ENCODE measurements at places on chromosomes 4 and X.

DNA sequence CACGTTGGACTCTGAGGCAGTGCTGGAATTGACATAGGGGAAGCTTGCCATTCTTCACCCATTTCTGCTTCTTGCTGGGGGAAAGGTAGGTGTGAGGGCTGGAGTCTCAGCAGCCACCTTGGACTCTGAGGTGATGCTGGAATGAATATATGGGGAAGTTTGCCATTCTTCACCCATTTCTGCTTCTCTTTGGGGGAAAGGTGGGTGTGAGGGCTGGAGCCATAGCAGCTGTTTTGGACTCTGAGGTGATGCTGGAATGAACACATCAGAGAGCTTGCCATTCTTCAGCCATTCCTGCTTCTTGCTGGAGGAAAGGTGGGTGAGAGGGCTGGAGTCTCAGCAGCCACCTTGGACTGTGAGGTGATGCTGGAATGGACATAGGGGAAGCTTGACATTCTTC is 115.1 kb downstream of the CRLF2 start:
- no peak for DNase-seq

DNA sequence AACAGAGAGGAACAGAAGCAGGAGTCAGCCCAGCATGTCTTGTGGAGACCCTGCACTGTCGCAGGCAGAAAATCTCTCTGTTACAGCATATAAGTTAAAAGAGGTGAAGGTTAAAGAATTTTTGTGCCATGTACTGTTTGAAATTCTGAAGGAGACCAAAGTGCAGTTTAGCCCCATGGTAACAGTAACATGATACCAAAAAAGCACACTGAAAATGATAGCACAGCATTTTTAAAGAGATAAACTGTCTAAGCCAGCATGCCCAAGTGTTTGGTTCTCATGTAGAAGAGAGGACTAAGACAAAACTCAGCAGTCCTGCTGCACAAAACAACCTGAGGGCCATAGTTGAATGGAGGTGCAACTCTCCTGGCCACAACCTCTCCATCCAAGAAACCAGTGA is 41.9 kb upstream of the PARM1 start:
- DNase-seq = no peak

DNA sequence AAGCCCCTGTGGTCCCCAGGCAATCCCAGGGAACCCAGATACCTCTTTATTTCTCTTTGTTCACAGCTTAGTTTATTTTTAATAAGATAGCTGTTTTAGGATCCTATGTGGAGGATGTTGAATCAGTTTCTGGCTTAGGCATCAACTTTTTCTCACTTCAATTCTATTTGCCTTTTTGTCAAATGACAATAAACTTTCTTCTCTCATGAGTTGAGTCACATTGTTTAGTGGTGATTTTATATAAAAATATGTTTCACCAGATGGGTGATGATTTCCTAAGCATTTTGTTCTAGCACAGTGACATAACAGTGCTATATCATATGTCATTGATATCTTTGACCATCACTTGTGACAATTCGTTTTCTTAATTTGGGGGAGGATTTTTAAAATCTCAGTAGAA is 198.1 kb upstream of the PUDP start:
- DNase-seq = no peak

DNA sequence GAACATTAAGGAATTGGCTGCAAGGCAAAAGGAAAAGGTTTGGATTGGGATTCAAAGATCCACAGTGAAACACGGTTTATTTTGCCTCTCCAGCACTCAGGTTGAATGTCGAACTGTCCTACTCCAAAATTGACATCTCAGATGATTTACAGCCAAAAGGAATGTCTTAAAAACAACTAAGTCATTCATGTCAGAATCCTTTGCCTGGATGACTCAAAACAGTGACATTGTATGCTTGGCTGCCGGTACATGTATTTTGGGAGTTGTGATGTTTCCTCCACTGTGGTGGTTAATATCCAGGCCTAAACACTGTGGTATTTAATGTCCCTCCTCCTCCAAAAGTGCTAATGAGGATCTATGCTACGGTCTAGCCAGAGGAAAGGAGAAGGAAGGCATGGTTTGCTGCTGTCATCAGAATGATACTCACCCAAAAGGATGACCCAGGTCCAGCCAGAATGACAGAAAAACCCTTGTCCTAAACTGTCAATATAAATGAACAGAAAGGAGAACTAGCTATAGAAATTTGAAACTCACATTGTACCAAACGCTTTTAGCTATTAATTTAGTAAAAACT is 20.9 kb downstream of the PGM2 start:
- no peak for DNase-seq

- no peak for DNase-seq
These were observed 29.3 kb downstream of the SOD3 start for GRCh38 chr4:24824720-24825119.

- DNase-seq = no peak
These were observed 280.9 kb upstream of the EPHA5 start for GRCh38 chr4:65951177-65951576.

- no peak for DNase-seq
These were observed 362 bp downstream of the NCAPG start for GRCh38 chr4:17811078-17811603.

DNA sequence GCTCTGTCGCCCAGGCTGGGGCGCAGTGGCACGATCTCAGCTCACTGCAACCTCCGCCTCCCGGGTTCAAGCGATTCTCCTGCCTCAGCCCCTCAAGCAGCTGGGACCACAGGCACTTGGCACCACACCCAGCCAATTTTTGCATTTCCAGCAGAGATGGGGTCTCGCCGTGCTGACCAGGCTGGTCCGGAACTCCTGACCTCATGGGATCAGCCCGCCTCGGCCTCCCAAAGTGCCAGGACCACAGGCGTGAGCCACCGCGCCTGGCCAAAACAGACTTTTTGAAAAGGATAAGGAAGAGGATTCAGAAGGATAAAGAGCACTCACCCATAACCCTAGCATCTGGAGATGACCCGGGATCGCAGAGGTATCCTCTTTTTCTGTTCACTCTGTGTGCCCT is 224.5 kb upstream of the AGTR2 start:
- no peak for DNase-seq

- no peak for DNase-seq
These were observed 85.1 kb downstream of the USP46 start for GRCh38 chr4:52574036-52574435.

DNA sequence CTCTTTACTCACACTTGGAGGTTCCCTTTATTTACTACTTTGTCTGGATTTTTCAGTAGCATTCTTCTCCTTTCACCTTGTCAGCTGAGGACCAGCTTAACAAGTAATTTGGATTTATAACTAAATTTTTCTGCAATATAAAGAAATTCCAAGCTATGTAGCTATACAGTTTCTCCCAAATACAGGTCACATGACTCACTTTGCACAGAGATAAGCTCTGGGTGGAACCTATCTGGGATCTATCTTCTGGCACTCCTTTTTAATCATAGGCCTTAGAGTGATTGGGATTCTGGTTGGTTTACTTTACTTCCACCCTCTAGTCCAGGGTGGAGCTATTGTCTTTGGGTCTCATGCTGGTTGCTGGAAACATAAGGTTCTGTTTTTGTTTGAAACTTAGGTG is 34.9 kb upstream of the STK26 start:
- no peak for DNase-seq

GRCh38 chrX:42944381-42944998 is 166.5 kb upstream of the PPP1R2C start:
- no peak for DNase-seq

- DNase-seq = no peak
These were observed 1.4 kb upstream of the MAGED1 start for GRCh38 chrX:51891821-51892551.

GRCh38 chrX:2898846-2899512 is 30.2 kb downstream of the ARSD start:
- no peak for DNase-seq

DNA sequence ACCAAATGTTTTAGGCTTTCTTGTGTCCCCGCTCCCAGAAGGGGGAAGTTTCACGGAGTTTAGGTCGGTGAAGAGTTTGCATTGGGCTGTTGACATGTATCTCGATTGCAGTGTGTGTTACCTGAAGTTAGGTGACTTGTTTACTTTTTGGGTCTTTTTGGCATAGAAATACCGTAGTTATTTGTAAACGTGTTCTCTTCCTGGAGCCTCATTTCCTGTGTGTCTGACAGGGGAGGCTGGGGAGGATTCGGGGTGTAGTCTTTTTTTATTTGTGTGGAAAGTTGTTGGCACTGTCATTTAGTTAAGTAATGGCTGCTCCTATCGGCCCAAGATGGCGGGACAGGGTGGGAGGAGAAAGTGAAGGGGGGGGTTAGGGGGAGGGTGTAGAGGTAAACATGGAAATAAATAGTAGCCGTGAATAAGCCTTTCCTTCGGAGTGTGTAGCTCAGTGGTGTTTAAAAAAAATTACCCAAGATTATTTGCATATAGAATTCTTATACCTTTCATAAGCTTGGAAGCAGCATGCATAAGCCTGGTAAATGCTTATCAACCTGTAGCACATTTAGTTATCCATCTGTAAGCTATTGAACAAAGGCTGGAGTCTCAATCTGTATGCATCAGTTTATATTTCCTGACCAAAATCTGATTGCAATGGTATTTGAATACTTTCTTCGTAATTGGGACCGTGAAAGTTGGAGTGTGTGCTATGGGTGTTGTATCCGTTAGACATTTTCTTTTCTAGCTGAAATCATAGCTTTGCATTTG is 1.6 kb downstream of the KDM6A start:
- no peak for DNase-seq

DNA sequence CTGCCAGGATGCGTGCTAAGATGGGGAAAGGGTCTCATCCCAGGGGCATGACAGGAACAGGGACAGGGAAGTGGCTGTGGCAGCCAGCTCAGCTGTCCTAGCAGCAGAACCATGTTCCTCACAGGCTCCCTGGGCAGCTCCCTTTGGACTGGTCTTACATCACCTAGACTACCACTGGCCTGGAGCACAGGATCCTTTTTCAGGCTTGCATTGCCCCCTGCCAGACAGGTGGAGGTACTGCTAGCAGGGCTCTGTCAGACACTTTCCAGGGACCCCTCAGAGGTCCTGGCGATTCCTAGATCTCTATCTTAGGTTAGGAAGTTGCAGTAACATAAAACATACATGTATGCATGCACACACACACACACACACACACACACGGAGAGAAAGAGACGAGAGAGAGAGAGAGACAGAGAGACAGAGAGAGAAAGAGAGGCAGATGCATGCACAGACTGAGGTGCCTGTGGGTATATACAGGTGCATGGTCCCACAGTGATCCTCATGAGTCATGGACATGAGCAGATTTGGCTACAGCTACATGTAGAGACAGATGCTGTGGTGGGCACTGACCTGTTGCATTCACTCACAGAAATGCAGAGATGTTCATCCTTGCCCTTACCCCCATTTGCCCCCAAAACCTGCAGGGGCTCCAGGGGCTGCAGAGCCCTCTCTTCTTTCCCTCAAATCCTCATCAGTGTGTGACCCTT is 63.6 kb downstream of the STARD8 start:
- DNase-seq = no peak

DNA sequence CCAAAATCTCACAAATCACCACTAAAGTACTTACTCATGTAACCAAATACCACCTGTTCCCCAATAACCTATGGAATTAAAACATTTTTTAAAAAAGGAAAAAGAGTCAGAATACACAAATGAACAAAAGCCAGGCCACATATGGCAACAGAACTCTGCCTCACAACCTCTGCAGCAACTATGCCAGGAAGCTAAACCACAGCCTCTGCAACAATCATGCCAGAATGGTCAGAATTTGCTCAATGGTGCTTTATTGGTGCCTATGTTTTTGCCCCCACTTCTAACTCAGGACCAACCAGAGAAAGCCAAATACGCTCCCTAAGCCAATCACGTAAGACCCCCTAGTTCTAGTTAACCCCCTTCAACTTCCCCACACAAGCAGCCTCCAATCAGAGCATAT is 69.6 kb downstream of the HOPX start:
- no peak for DNase-seq

DNA sequence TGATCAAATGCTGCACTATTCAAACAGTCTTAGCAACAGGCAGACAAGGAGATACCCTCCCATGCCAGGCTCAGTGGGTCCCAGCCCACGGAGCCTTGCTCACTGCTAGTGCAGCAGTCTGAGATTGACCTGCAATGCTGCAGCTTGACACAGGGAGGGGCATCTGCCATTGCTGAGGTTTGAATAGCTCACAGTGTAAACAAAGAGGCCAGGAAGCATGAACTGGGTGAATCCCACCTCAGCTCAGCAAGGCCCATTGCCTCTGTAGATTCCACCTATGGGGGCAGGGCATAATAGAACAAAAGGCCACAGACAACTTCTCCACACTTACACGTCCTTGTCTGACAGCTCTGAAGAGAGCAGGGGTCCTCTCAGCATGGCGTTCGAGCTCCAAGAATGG is 26.6 kb upstream of the ZXDB start:
- no peak for DNase-seq

GRCh38 chrX:46597771-46598170 is 24.2 kb downstream of the CHST7 start:
- no peak for DNase-seq

All from activated T-helper 1 cell treated with anti-CD3 and anti-CD28 coated beads, Interleukin-2, amount 50 U/mL, for 16 hours (primary cell).